Calu3 (cell line): ENCODE measurements at places on chromosomes 6 and 20. TPM values are rescaled to one million over a fixed set of nuclear protein-coding genes. Genes with fewer than 3 reads are reported as not detected.

DNA sequence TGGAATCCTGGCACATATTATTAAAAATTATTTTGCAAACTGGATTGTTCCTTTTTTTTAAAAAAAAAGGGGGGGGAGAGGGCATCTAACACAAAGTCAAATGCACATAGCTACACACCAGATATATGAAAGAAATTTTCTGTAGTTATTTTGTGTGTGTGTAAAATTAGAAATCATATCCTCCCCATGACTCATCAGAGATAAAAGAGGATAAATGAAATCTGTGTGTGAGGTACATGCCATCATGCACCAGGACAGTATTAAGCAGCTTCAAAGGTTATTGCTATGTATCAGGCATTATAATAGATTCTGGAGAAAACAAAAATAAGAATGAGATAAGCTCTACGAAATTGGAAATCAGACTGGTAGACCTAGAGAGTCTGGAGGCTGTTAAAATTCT is 5.2 kb downstream of the BTBD9 start:
- H3K27me3 ChIP-seq: no peaks in the 10 kb centered on the region
- H3K4me3 ChIP-seq: no peak overlapping the region
- H3K4me1 ChIP-seq: peaks cover 41% of the 10 kb centered on the region

- no peak for DNase-seq
- no peak overlapping the region for H3K27ac ChIP-seq
- H3K27me3 ChIP-seq: no peaks in the 10 kb centered on the region
- H3K4me1 ChIP-seq: peaks cover 48% of the 10 kb centered on the region
These were observed 325.4 kb upstream of the PRDM1 start for GRCh38 chr6:105760746-105761145.

DNA sequence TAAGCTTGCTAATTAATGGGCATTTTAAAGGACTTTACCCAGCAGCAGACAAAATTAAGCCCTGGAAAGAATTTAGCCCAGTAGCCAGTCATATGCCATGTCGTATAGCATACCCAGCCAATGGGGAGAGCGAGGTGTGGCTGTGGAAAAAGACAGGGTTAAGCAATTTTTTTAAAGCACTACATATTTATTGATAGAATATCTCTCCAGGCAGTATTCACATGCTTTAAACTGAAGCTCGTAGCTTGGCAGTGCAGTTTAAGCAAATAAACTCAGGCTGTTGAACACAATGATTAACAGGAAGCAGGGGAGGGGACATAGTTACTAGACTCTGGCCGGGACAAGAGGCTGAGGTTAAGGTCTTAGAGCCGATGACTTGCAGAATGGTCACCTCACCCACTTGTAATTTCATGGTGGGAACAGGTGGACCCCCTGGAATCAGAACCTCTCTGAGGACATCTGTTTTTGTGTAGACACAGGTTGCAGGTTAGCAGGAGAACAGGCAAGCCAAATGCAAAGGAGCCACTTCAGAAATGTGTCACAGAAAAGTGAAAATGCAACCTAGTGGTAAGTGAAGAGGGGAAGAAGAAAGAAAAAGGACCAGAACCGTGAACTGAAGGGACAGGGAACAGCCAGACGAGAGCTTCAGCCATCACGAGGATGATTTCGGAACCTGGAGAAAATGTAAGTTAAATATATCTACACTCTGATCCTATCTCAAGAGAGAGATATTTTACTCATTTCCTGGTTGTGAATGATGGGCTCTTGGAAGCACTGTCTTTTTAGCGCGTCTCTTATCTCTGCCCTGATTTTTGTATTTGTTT is 7.2 kb downstream of the GCNT2 start:
- H3K27ac ChIP-seq: peak overlapping the region; percentile 98
- DNase-seq: peak; percentile 58
- H3K4me1 ChIP-seq: peaks cover 18% of the 10 kb centered on the region
- no peaks in the 10 kb centered on the region for H3K27me3 ChIP-seq
- peak overlapping the region; percentile 86 for H3K4me3 ChIP-seq

The SYCP2L gene
- 0.12 TPM in 1 of 2 replicates, not detected in the other for total RNA-seq

The AGER gene
- 14.3 and 14.4 TPM in 2 replicates for total RNA-seq

The HLA-DOB gene
- total RNA-seq: 0.97 and 2.2 TPM in 2 replicates

The MKKS gene
- total RNA-seq: 11.6 and 12.1 TPM in 2 replicates
